DMS79 treated with DMSO at 0.1 percent for 48 hours (cell line): ENCODE measurements at places on chromosomes 2 and 18.

GRCh38 chr2:231475965-231476364 lies 11.7 kb upstream of the NCL start:
- no peak for DNase-seq

DNA sequence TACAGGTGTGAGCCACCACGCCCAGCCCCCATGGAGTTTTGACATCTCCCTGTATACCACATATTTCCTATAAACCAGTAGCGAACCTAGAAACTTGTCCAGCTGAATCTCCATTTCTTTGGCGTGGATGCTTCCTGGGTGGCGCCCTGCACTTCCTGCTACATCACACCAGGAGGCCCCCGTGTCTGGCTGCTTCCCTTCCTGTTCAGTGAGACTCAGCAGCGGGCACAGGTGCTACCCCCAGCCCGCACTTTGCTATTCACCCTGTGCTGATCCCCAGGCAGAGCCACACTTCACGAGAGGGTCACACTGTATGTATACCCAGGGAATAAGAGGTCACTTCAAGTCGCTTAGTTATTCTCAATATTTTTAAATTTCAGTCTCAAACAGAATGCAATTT lies 35.0 kb downstream of the CYP27C1 start:
- DNase-seq: no peak

DNA sequence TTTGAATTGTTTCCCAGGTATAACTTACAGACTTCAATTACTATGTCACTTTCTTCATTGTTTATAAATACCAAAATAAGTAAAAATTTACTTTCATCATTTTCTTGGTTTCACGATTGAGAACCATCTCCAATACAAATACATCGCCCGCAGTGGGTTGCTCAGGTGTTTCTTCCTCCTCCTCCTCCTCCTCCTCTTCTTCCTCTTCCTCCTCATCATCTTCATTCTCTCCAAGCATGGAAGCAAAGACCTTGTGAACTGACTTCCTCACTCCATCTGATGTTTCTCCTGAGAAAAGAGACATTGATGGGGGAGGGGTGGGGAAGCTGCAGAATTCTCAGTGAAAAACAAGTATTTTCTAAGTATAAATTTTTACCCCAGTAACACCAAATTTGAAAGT lies 6.6 kb downstream of the GTF3C3 start:
- no peak for DNase-seq

DNA sequence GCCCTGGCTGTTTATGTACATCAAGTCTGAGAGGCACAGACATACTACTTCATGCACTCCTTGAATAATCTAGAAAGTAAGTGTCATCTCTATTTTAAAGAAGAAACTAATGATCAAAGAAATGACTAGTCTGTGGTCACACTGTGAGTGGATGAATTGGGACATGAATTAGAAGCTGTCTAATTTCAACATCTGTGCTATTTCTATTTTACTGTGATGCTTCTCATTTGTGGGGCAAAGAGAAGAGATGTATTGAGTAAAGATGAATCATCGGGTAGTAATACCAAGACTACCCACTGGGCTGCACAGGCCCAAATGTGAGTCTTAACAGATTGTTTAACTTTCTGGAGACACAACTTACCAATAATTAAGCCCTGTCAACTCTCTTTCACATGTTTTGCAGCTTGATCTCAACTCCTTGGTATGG lies 42.4 kb upstream of the MTIF2 start:
- no peak for DNase-seq

- DNase-seq: no peak
Observed at GRCh38 chr2:7800031-7800430, 881.8 kb upstream of the ID2 start.

DNA sequence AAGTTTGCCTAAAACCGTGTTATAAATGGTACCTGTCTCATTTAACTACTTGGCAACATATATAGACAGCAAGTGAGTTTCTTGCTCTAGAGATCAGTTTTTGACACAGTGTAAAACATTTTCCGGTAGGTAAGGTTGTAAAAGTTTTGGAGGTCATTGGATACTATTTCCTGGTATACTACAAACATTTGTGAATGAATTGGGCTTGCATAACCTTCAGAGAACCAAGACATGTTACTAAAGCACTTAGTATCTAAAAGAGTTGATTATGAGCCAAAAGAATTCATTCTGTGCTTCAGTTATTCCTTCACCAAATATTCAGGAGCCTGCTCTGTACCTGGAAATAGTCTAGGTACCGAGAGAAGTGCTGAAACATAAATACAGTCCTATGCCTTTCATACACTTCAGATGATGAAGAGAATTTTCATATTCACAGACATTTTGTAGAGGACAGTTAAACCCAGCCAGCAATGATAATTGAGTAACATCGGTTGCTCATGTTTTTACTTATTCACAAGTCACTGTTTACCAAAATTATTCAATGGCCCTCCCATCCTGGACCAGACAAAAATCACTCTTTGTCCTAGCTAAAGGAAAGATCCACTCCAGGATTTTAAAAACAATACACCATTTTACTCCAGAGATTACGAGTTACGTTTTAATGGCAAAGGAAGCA lies 319.4 kb upstream of the RBMS1 start:
- DNase-seq: no peak

GRCh38 chr2:134333646-134334189 lies 79.8 kb downstream of the MGAT5 start:
- no peak for DNase-seq

GRCh38 chr2:18346874-18347273 lies 213.6 kb downstream of the RDH14 start:
- DNase-seq: no peak

DNA sequence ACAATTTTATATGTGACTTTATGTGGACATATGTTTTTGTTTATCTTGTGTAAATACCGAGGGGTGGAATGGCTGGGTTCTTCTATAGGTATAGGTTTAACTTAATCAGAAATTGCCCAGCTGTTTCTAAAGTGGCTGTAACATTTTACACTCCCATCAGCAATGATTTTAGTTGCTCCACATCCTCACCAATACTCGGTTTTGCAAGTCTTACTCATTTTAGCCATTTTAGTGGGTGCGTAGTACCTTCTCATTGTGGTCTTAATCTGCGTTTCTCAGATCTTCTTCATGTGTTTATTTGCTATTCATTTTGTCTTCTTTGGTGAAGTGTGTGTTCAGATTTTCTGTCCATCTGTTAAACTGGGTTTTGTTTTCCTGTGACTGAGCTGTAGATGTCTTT lies 95.4 kb upstream of the BCL2L11 start:
- DNase-seq: no peak

- peak; percentile 86 for DNase-seq
Observed at GRCh38 chr2:44010266-44010665, 14.5 kb upstream of the LRPPRC start.
